Skin of body (tissue), 3 donors: ENCODE measurements at places on chromosomes 3 and 15. TPM values are rescaled to one million over a fixed set of nuclear protein-coding genes. Genes with fewer than 3 reads are reported as not detected.
A peak's percentile ranks its signal among the peaks of the same experiment; 100 is the strongest.

Gene SCG5
- total RNA-seq: 5.0 TPM

Gene CYP8B1
- not detected for total RNA-seq

Gene SRP14
- 130 TPM for total RNA-seq

Gene ZNF660
- 4.1 TPM for total RNA-seq

Gene SATB1
- total RNA-seq: 44.9 TPM

Gene FBXO40
- 0.59 TPM for total RNA-seq

Gene RASGRF1
- total RNA-seq: 0.30 TPM

Gene MKRN2OS
- total RNA-seq: not detected

Gene DYNLT2B
- 5.7 TPM for total RNA-seq

Gene ISY1
- total RNA-seq: 19.5 TPM

Gene PTPN23
- 17.4 TPM for total RNA-seq

Gene STRA6
- total RNA-seq: 0.49 TPM

GRCh38 chr15:101458908-101459578 is 30.5 kb downstream of the PCSK6 start:
- DNase-seq: peak; percentile 36

DNA sequence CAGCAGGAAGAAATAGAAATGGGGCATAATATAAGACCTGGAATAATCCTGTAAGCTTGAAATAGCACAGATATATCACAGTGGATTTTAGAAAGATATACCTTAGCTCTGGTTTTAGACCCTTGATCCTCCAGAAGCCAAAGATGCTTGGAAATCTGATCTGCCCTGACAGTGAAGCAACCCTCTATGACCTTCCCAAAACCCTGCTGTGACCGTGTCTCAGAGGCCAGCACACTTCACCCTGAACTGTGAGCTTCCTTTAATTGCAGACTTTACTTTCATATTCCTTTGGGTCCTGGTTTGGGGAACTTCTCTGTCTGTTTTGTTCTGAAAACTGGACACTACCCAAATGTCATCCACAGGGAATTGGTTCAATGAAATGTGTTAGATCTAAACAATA is 13.0 kb downstream of the MECOM start:
- DNase-seq: no peak

GRCh38 chr3:80159990-80160506 is 392.2 kb upstream of the ROBO1 start:
- peak; percentile 41 for DNase-seq

DNA sequence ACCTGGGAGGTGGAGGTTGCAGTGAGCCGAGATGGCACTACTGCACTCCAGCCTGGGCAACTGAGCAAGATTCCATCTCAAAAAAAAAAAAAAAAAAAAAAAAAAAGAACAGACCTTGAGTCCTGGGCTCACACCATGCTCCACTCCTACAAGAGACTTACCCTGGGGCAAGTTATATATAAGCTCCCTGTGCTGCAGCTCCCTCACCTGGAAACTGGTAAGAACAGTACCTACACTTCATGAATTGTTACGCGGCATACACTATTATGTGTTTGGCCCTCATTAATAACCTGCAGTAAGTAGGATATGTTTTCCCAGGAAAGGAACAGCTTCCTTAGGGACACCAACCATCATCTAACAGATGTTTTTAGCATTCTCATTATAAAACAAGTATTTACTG is 119.6 kb downstream of the FMN1 start:
- DNase-seq: no peak

DNA sequence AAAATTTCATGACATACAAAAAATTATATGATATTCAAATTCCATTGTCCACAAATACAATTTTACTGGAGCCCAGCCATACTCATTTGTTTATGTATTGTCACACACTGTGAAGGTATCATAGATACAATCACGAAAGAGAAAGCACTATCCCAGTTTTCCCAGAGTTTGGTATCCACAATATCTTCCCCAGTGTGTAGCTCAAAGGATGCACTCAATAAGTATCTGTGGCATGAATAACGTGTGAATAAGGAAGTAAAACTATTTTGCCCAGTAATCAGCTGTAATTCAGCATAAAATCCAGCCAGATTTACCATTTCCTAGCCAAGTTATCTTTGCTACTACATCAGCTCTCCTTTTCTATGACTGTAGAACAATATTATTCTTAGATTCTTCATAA is 131.3 kb upstream of the KCNMB2 start:
- peak; percentile 45 for DNase-seq

DNA sequence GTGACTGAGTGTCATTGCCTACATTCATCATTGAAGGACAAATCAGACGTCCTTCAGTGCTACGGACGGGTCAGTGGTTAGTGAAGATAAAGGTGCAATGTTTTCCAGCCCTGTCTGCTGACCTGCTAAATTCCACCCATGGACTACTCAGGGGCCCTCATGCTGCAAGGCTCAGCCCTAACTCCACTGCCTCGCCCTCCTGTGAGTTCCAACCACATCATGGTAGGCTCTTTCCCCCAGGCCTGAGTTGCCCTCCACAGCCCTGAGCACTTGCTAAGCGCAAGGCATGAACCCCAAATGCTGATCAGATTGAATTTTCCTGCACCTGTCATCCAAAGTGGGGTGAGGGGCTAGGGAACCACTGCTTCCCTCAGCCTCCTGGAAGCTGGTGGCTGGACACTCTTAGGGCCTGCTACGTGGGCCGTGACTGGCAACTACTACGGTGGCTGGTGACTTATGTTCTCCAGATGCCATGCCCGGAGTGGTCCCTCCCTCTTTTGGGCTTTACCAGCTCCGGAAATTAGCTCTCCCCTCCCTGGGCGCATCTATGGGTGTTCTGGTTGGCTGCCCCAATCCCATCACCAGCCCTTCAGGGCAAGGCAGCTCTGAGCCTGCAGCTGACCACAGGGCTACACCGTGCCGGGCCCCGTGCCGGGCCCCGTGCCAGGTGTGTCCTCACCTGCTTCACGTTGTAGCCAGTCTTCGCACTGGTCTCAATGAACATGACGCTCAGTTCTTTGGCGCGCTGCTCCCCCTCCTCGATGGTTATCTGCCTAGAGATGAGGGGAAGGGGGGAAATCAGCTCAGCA is 32.1 kb downstream of the SRPRB start:
- no peak for DNase-seq

- no peak for DNase-seq
Measured at GRCh38 chr15:69663982-69664381, 211.4 kb downstream of the RPLP1 start.

DNA sequence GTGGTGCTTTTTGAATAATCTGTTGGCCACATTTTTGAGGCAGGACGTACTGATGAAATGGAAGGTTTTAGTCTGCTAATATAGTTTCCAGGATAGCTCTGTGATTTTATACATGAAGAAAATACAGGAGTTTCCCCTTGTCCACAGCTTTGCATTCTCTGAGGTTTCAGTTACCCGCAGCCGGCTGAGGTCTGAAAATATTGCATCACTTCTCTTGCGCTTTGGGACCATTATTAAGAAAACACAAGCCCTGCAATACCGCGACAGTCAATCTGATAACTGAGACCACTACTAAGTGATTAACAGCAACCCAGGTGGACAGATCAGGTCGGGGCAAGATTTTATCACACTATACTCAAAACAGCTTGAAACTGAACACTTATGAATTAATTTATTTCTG is 33.0 kb downstream of the BLM start:
- DNase-seq: no peak

- DNase-seq: no peak
Measured at GRCh38 chr15:64807051-64807749, 18.2 kb downstream of the PIF1 start.

DNA sequence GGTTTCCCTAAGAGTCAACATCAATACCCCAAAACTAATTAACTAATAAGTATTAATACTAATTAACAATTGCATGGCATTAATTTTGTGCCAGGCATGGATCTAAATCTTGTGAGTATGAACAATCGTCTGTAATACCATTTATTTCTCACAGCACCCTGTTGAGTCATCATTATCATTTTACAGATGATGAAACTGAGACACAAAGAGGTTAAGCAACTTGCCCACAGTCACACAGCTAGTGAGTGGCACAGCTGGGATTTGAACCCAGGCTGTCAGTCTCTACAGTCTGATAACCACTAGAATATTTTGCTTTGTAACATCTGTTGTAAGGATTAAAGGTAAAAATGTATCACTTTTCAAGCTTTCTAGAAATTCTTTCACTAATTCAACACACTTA is 423.4 kb upstream of the WNT5A start:
- no peak for DNase-seq

DNA sequence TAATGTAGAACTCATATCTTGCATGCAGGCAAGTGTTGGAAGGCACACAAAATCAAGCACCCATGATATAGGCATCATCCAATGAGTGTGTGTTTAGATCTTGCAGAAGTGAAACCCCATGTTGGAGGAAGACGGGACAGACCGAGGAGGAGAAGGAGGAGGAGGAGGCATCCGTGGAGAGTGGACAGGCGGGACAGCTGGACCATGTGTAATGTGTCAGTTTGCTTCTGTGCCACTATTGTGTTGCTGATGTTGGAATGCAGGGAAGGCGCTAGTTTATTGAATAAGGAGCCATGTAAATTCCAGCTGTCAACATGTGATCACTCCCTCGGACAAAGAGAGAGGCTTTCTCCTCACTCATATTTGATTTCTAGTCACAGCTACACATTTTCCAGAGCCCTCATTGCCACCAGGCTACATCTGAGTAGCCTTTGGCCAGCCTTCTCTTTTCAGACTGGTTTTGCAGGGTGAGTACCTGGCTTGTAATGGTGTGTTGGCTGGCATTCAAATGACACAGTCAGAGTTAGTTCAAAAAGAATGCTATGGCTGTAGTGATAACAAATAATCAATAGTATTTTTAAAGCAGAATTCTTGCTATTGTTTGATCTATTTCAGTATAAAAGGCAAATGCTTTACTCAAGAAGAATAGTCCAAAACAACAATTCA is 1037.6 kb upstream of the NR2F2 start:
- DNase-seq: no peak

GRCh38 chr3:55519019-55519418 is 31.9 kb upstream of the WNT5A start:
- DNase-seq: no peak

GRCh38 chr15:45132844-45133560 is 3.2 kb downstream of the DUOX1 start:
- no peak for DNase-seq

- DNase-seq: no peak
Measured at GRCh38 chr3:71395927-71396695, 187.4 kb downstream of the FOXP1 start.

GRCh38 chr3:17301271-17301670 is 416.5 kb downstream of the PLCL2 start:
- no peak for DNase-seq

DNA sequence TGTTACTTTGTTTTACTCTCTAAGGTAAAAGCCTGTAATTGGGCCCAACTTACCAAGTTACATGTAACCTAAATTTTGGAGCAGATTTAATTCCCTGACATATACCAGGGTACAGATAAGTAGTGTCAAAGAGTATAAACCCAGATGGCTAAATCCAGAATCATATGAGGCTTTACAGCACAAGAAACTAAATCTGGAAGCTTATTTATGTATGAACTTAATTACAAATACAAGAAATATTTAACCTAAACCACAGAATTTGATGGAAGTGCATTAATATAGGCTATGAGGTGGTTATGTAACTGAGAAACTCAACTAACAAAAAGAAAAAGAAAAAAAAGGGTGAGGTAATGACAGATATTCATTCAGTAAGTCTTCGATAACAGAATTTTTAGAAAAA is 930.2 kb upstream of the ALCAM start:
- DNase-seq: no peak

DNA sequence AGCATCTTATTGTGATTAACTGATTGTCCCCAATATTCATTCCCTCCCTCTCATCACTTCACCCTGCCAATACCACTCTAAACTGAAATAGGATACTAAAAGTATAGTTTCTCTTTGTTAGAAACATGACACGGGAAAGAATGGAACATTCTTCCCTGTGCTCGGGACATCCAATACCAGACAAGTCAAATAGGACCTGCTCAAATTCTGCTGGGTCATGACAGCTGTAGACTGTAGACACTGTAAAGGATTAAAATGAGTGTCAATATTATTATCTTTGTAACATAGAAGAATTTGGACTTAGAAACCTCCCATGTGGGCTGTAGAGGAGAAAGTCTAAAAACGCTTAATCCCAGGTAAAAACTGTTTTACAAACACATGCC is 315.0 kb upstream of the NR2E3 start:
- no peak for DNase-seq

DNA sequence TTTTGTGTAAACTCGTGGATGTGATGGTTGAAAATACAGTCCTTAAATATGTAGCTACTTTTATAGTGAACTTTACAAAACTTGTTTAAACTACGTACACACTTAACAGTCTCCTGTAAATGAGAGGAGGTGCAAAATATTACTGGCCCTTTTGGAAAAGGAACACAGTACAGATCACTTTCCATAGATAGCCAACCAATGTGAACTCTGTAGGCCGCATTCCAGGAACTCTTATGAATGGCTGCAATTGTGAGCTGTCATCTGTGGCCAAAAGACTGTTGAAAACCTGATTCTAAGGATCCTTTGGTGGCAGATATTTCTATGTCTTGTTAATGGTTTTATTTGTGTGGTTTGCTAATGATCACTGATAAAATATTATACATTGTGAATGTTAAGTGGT is 6.2 kb downstream of the TSC22D2 start:
- peak; percentile 67 for DNase-seq

DNA sequence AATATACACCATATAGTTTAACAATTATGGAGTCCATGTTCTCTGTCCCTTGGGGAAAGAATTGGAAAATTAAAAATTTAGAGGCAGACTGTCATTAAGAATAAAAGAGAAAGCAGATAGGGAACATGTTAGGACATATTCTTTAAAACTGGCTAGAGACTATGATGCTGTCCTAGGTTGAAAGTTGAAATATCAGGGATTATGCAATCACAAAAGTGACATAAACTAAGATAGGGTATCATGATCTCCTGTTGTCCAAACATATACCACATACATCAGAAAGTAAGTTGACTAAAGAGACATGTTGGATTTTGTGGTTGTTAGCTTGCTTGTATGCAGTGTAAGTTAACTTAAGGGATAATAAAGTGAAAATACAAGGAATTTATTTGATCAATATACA is 9.9 kb upstream of the EID1 start:
- DNase-seq: no peak

- DNase-seq: no peak
Measured at GRCh38 chr3:43213631-43214030, 72.7 kb upstream of the SNRK start.

DNA sequence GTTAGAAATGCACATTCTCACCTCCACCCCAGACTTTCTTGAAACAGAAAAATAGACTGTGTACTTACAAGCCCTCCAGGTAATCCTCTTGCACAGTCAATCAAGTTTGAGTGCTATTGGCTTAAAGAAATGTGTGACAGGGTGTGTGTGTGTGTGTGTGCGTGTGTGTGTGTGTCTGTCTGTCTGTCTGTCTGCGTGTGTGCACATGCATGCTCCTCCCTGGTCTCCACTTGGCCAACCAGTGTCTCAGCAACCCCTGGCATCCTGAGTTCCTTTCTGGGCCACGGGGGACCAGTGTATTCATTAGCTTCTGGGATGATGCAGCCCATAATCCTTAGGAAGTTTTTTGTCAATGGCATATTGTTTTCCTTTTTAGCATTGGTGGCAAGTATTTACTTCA is 128.8 kb upstream of the IL12A start:
- DNase-seq: no peak
